CD4-positive, alpha-beta T cell treated with Interleukin-17A for 1 hour (primary cell): ENCODE measurements at places on chromosomes 6 and 20.

DNA sequence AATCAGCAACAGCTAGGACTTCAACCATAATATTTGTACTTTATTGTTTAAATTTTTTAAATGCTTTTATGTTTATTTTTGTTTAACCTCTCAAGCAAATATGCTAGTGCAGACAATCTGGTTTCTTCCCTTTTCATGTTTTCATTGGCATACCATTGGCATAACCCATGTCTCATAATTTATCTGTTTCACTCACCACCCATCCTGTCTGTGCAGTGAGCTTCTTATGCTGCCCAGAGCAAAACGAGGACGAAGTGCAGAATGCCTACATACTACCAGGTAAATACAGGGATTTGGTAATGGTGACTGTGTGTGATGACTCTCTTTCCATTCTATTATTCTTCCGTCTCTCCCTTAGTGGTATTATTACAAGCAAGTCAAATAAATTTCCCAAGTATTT, 361.4 kb upstream of the KCNQ5 start:
- no peak for DNase-seq

DNA sequence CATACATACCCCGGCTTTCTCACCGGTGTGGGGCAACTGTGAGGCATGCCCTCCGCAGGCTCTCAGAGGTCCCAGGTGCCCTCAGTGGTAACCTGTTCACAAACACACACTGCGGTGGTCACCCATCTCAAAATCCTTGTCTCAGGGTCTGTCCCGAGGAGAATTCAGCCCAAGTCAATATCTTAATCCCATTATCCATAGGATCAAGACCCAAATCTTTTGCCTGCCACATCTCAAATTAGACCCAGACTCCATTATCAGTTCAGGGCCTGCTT, 140.8 kb downstream of the CDC5L start:
- DNase-seq: no peak

DNA sequence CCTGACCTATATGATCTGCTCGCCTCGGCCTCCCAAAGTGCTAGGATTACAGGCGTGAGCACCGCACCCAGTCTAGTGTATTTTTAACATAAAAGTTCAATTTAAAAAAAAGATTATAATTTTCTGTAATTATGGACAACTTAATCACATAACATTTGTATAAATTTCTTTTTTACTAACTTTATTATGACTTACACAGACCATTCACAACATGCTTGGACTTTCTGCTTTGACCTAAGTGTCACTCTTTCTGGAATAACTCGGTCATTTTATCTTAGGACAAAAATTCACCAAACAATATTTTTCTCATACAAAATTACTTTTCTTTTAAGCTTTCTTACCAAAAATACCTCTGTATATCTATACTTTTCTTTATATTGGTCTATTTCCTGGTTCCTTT, 15.4 kb upstream of the IL22RA2 start:
- DNase-seq: no peak

DNA sequence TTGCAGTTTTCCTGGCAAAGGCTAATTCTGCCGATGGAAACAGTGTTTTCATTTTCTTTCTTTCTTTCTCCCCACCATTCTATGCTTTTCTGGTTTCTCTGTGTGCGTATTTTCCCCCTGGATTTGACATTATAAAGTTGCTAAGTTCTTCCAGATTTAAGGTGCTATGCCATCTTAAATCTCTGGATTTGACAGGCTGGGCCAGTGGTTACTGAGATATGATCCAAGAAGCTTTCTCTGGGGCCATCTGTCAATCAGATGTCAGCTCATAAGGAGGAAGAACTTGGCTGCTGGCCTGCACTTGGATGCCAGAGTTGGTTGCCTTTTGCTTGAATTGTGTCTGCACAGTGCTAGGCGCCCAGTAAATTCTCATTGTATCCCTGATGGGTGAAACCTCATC, 39.7 kb downstream of the SLC2A10 start:
- no peak for DNase-seq

GRCh38 chr6:143233554-143234285, 173.0 kb downstream of the AIG1 start:
- DNase-seq: no peak
